AG08395 (cell line): ENCODE measurements at places on chromosomes 1 and 21.

DNA sequence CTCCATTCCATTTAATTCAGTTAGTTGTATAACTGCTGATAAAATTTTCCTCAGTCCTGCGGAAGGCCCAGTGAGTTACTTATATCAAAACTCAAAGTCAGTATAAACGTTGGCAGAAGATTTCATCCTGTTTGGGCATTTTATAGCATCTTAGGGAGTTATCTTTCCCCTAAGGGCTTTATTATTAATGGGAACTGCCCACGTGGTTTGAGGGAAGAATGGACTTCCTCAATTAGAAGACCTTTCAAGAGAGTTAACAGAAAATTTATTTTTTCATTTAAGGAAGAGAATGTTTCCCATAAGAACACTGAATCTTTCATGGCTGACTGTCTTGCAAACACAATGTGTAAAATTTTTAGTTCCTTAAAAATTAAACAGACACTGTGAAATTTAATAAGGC lies 400.1 kb downstream of the NEGR1 start:
- no peak for DNase-seq

GRCh38 chr1:21284206-21285054 lies 5.8 kb downstream of the ECE1 start:
- DNase-seq: no peak

DNA sequence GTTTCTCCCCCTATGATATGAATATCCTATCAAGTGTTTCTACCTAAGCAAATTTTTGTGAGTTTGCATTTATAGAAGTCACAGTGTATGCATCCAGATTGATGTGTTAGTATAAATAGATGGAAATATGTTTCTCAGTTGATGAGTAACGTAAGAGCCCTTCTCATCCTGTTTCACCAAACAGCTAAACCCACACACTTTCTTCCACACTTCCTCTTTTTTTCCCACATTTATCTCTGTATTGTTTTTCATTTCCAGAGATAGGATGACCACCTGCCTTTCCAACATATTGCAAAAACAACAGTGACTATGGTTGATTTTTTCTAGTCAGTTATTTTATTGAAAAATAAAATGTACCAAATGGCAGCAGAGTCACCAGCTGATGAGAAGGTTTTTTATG lies 490.1 kb downstream of the NEGR1 start:
- no peak for DNase-seq

- no peak for DNase-seq
Observed at GRCh38 chr1:166673722-166674121, 165.6 kb upstream of the POGK start.

DNA sequence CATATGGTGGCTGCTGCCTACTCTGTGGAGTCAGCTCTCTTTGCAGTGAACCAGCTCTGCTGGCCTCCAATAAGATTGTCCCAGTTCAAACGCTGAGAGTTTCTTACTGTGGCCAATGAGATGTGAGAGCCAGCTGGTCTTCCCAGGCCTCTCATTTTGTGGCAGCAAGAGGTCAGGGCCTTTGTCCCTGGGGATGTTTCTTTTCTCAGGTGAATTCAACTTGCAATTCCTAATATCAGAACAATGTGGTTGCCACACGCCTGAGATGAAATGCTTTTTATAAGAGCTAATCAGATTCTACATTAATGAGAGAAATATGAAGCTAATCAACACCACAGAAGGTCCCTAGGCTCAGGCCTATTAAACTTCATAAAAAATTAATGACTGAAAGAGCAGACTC lies 660.1 kb upstream of the CAMK1G start:
- peak; percentile 45 for DNase-seq

GRCh38 chr21:19489930-19490329 lies 1086.3 kb upstream of the TMPRSS15 start:
- no peak for DNase-seq

DNA sequence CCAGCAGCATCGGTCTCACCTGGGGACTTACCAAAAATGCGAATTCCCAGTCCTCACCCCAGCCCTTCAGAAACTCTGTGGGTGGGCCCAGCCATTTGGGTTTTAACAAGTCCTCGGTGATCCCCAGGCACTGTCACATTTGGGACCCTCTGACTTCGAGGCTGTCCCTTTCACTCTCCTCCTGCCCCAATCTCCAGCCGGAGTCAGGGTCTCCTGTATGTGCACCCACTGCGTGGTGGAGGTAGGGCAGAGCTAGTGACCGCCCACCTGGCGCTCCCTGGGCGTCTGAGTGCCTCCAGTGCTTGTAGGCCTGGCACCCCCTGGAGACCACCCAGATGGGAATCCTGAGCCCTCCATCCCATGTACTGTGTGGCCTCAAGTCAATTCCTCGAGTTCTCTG lies 31.1 kb downstream of the EPHA8 start:
- DNase-seq: no peak

DNA sequence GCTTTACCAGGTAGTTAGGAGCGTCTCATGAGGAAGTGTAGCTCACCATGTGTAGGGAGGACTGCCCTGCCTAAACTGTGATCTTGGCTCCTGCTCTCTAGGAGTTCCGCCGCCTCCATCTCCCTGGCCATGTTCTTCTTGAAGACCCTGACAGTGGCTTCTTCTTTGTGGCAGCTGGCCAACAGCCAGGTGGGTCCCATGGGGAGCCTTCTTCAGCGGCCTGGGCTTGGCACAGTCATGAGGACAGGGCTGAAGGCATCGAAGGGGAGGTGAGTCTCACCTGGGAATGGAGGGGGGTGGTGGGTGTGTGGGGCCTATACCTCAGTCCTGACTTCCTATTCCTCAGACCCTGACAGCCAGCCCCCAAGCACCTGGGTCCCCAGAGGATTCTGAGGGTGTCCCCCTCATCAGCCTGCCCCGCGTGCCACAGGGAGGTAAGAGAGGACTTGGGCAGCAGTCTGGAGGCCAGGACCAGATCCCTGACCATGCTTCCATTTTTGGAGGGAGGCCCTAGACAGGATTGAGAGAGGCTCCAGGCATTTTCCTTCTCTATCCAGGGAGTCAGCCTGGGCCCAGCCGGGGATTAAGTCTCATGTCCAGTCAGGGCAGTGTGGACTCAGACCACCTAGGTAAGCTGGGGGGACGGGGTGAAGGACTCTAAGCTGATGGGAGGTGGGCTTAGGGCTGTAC lies 21.4 kb downstream of the HYI start:
- no peak for DNase-seq

GRCh38 chr1:147089457-147089856 lies 82.8 kb downstream of the PRKAB2 start:
- no peak for DNase-seq

GRCh38 chr1:156115514-156116374 lies 1.2 kb downstream of the LMNA start:
- DNase-seq: no peak

DNA sequence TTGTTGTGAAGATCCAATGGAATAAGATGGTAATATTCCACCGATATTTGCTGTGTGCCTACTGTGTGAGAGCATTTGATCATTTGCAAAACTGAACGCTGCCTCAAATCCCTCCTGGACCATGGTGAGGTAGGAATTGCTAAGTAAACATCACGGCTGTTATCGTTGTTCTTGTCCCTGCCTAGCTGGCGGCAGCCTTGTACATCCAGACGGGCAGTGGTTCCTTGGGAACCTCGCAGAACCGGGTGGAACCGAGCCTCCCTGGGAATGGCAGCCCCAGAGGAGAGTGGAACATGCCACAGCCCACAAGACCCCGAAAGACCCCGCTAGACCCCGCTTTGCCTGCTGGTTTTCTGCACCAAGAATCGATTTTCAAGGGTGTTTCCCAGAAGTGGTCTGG lies 60.9 kb downstream of the TAS1R2 start:
- DNase-seq: no peak

- DNase-seq: no peak
Observed at GRCh38 chr1:224387302-224387912, 30.7 kb downstream of the CNIH4 start.

GRCh38 chr1:236728752-236729151 lies 42.5 kb downstream of the ACTN2 start:
- no peak for DNase-seq

DNA sequence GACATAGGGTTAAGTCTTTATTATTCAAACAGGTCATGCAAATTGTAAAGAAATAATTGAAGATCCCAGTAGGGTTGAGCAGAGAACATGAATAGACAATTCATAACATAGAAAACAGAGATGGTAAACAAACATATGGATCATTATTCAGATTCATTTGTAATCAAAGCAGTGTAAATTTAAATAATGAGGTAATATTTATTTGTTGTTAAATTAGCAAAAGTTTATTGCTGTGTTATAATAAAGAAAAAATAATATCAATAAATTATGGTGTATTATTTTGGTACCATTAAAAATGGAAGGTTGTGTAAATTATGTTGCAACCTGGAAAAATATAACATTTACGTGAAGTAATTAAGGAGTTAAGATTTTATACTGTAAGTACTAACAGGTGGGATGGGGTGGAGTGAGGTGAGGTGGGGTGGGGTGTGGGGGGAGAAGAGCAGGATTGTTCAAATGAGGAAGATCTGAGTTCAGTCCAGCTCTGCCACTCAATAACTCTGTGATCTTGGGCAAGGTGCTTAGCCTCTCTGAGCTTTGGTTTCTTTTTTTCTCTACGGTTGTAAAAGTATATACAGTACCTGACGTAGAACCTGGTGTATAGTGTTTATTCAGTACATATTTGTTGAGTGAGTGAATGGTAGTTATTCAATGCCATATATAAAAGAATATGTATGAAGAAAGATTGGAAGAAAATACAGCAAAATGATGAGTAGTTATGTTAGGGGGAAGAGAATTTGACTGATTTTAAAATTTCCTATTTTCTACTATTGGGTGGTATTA lies 140.3 kb upstream of the KIF26B start:
- DNase-seq: no peak

DNA sequence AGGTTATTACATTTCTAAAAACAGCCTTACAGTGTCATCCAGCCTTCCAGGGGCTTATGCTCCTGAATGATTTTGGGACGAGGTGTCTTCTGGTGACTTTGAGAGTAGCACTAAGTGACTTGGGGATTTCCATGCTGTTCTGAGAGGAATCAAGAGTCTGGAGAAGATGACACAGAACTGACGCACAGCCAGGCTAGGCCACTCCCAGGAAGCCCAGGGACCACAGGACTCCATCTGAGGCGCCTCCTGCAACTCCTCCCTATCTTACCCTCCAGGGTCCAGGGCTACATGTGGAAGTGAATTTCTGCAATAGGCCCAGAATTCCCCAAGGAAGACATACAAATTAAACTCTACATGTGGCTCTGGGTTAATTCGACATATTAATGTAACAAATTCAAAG lies 92.5 kb downstream of the SLC25A24 start:
- peak; percentile 74 for DNase-seq

GRCh38 chr21:34612557-34612956 lies 2.4 kb downstream of the RCAN1 start:
- no peak for DNase-seq

DNA sequence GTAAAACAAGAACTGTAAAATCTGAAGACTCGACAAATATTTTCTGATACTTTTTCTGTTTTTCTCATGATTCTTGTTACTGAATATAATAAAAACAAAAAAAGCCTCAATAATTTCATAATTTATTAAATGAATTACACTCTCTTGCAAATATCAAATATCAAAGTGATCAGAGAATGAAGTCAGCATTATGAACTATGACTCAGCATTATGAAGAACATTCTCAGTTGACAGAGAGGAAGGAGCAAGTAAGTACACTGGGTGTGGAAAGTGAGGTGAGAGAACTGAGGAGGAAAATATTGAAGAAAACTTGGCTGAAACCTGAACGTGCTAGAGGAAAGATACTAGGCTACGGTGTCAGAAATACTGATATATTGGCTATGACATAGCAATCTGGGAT lies 529.5 kb downstream of the KCNT2 start:
- DNase-seq: no peak

- DNase-seq: no peak
Observed at GRCh38 chr1:231390071-231390470, 32.0 kb downstream of the EGLN1 start.

DNA sequence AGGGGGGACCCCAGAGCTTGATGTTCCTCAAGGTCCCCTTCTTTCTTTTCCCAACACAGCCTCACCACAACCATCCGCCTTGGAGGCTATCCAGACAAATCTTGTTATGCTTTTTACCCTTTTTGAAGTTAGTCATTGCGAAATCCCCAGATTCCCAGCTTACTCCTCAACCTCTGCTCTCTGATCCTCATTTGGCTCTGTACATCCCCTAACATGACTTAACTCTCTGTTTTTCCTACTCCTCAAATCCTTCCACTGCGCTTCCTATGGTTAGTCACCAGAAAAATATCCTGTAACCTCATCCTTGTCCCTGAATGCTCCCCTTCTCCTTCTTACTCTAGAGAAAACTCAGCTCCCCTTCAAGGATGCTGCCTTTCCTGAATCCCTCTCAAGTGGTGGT lies 189.1 kb upstream of the POU3F1 start:
- DNase-seq: peak; percentile 84

- DNase-seq: peak; percentile 58
Observed at GRCh38 chr1:164602480-164603093, 43.6 kb downstream of the PBX1 start.
